Activated CD8-positive, alpha-beta memory T cell treated with anti-CD3 and anti-CD28 coated beads for 36 hours (primary cell): ENCODE measurements at places on chromosomes 5 and 9. TPM values are rescaled to one million over a fixed set of nuclear protein-coding genes. Genes with fewer than 3 reads are reported as not detected.

DMRTA1 gene
- not detected for total RNA-seq

SLC26A2 gene
- 8.6 TPM for total RNA-seq

LRRC19 gene
- total RNA-seq, result not detected

DMRT3 gene
- total RNA-seq, result not detected
